CD4-positive, CD25-positive, alpha-beta regulatory T cell (primary cell): ENCODE measurements at places on chromosomes 4 and X. TPM values are rescaled to one million over a fixed set of nuclear protein-coding genes. Genes with fewer than 3 reads are reported as not detected.

- no peaks in the 10 kb centered on the region for H3K36me3 ChIP-seq
- no peaks in the 10 kb centered on the region for H3K4me1 ChIP-seq
- no peaks in the 10 kb centered on the region for H3K27me3 ChIP-seq
- DNase-seq, result no peak
- H3K4me3 ChIP-seq, result no peak overlapping the region
These were observed 13.7 kb upstream of the KCTD8 start for GRCh38 chr4:44462259-44462658.

DNA sequence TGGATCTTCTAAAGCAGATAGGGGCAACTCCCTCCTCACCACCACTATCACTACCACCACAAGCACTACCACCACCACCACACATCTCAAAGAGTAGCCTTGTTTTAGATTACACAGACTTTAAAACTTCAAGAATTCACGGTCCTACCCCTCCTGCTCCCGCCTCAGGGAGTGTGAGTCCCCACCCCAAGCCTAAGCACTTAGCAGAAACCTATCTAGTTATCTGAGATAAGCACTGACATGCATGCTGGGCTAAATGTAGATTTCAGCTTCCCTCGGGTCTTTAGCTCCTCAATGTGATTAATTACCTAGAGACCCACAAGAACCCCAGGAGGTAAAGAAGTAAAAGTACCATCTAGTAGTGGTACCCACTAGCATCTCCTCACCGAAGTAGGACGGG, 775 bp downstream of the AMOT start:
- DNase-seq, result no peak
- no peaks in the 10 kb centered on the region for H3K27me3 ChIP-seq
- H3K4me1 ChIP-seq, result no peaks in the 10 kb centered on the region
- peak overlapping the region; percentile 1 for H3K27ac ChIP-seq
- H3K4me3 ChIP-seq, result peak overlapping the region; percentile 66

GRCh38 chr4:168569066-168569930, 72.4 kb downstream of the PALLD start:
- no peak overlapping the region for H3K27ac ChIP-seq
- no peaks in the 10 kb centered on the region for H3K36me3 ChIP-seq
- H3K4me1 ChIP-seq, result no peaks in the 10 kb centered on the region

Gene HPGDS
- 0.39 TPM for total RNA-seq
